Mesothelial cell of epicardium (in vitro differentiated cells): ENCODE measurements at places on chromosomes 6 and 20.
A peak's percentile ranks its signal among the peaks of the same experiment; 100 is the strongest.

- no peak for DNase-seq
Observed at GRCh38 chr20:38573413-38573812, 7.6 kb upstream of the ADIG start.

GRCh38 chr6:57302477-57302876 lies 15.0 kb upstream of the PRIM2 start:
- DNase-seq = no peak

- DNase-seq = no peak
Observed at GRCh38 chr20:44455126-44455525, 20.5 kb upstream of the TTPAL start.

DNA sequence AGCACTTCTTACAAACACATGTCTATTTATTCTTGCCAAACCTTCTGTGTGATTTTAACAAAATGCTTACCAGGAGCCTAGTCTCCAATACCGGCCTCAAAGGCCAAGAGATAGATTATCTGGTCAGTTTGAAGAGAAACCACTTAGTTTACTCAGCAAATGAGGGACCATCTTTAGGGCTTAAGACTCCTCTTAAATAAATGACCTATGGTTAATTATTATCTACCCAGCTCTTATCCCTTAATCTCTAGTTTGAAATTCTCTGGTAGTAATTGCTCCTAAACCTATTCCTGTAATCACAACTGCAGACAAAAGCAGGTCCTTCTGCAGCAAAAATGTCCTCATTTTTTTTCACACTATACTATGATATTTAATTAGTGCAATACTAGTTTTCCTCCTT lies 301.8 kb downstream of the KIF16B start:
- no peak for DNase-seq

GRCh38 chr6:158545043-158545966 lies 14.6 kb upstream of the TMEM181 start:
- no peak for DNase-seq

GRCh38 chr20:34475979-34476736 lies 40.1 kb upstream of the DYNLRB1 start:
- DNase-seq = no peak

GRCh38 chr6:124535746-124536145 lies 426.5 kb upstream of the RNF217 start:
- no peak for DNase-seq

GRCh38 chr20:57509665-57510237 lies 15.2 kb downstream of the CTCFL start:
- no peak for DNase-seq

DNA sequence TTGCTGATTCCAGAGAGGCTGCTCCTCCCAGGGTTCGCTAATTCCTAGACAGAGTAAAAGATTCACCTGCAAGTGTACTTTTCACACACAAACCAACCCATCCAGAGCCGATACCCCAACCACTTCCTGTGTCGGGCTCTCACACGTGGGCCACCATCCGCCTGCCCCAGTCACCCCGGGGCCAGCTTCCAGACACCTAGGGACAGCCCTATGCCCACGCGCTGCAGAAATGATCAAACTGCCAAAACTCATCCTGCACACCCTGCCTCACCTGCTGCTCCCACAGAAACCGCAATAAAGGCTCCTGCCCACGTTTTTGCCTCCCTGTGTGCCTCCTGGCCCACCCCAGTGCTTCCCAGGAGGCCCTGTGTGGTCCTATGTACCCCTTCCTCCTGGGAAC lies 59.5 kb downstream of the PSMG4 start:
- DNase-seq = no peak

- DNase-seq = no peak
Observed at GRCh38 chr6:123306334-123306733, 310.3 kb downstream of the CLVS2 start.

- no peak for DNase-seq
Observed at GRCh38 chr6:8434727-8435092, 635 bp downstream of the SLC35B3 start.

DNA sequence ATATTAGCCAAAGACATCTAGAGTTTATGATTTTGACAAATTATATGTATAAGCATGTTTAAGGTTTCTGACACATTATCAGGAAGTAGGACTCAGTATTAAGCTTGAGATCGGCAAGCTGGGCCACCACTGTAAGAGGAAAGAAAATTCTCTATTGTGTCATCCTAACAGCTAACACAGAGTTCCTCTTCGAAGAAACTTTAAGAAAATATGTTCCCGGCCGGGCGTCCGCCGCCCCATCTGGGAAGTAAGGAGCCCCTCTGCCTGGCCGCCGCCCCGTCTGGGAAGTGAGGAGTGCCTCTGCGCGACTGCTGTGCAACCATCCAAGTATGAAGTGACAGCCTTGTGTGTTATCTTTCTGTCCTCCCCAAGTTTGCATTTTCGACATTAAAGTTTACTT lies 23.0 kb downstream of the USP49 start:
- no peak for DNase-seq

GRCh38 chr6:160412993-160413392 lies 64.8 kb downstream of the SLC22A3 start:
- DNase-seq = no peak

DNA sequence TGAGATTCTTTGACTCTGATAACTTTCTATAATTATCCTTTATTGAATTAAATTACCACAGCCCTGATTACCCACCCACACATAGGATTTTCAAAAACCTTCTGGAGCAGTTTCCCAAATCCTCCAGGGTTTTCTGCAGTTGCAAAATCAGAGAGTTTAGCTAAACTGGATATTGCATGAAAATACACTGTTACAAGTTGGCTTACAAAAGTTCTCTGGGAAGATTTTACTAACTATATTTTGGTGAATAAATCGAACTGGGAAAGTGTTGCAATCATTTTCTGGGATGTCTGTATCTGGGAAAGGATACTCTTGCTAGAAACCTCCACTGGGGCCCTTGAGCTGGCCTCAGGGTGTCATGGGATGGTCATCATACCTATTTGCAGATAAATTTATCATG lies 97.6 kb upstream of the STMND1 start:
- DNase-seq = no peak

DNA sequence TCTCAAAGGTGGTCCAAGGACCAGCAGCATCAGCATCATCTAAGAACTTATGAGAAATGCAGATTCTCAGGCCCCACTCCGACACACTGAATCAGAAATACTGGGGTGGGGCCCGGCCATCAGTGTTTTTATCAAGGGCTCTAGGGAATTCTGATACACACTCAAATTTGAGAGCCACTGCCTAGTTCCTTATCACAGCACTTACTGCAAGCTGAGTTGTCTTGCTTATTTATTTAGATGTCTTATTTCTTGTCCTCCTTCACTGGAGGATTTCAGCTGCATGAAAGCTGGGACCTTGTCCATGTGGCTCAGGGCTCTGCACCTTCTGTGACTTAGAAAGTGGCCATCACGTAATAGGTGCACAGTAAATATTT lies 139.4 kb upstream of the RREB1 start:
- no peak for DNase-seq

DNA sequence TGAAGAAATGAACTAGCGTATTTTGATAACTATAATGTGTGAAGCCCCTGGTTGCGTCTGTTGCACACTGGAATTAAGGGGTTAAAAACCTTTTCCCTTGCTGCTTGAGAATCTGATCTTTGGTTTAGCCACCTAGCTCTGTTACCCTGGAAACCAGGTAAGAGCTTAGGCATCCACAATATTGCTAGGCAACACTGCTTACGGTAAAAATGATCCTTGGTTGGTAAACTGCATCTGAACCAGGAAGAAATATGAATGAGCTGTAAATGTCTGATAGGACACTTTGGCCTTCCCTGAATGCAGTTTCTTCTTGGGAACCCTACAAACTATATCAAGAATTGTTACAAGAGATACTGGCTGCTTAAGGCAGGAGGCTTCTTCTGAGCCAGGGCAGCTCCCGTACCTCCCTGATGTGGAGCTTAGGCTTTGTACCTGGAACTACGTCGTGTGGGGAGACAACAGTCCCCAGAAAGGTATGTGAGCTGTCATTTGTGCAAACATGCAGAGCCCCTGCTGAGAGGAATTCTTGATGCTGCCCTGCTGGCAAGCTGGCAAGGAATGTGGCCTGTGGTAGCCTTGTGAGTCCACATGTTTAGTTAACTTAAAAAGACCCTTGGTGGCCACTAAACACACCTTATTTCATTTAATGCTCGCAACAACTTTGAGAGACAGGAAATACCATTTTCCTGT lies 18.4 kb downstream of the UBE3D start:
- no peak for DNase-seq

DNA sequence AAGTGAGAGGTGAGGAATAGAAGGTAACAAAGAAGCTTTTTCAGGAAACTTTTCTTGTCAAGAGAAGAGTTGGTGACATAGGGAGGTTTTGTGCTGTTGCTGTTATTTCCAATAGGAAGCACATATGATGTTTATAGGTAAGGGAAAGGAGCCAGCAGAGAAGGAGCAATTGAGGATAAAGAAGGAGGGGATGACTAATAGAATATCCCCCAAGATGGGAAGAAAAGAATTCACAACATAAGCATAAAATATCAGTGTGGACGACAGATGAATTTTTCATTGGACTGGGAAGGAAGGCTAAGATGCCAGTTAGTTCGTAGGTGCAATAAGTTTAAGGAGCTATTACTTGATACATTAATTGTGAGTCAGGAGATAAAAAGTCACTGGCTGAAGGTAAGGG lies 8.5 kb upstream of the BEND6 start:
- DNase-seq = no peak

GRCh38 chr20:48789781-48790472 lies 37.9 kb downstream of the PREX1 start:
- DNase-seq = no peak

GRCh38 chr20:17860301-17861197 lies 108.0 kb downstream of the SNX5 start:
- DNase-seq = no peak

DNA sequence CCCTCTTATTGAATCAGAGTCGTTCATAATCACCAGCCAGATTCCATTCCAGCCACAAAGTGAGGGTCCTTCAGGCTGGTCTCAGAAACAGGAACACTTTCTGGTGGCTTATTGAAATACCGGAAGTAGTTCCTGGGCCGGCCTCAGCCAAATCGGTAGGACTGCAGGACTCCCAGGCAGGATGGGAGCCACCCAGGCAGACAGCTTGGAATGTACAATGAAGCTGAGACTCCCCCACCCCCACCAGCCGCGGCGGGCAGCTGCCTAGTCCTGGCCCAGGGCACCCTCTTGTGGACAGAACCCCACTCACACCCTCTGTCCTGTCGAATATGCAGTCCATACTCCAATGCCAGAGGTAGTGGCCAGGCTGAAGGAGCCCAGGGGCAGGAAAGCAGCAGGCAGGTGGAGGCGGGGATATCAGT lies 43.8 kb downstream of the MDFI start:
- DNase-seq = peak; percentile 79

DNA sequence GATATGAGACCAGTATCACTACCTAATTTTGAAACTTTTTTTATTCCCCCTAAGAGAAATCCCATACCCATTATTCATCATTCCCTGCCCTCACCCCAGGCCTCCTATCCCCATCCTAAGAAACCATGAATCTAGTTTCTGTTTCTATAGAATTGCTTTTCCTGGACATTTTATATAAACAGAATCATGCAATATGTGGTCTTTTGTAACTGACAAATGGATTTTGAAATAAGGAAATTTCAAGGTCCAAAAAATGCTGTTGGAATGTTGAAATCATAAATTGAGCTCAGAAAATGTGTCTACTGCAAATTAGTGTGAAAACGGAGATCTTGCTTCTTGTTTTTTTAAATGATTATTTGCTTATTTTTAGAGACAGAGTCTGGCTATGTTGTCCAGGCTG lies 25.1 kb downstream of the RNF217 start:
- no peak for DNase-seq

GRCh38 chr6:11607383-11607782 lies 69.8 kb downstream of the TMEM170B start:
- DNase-seq = no peak

- no peak for DNase-seq
Observed at GRCh38 chr6:152270301-152270925, 366.7 kb downstream of the SYNE1 start.

DNA sequence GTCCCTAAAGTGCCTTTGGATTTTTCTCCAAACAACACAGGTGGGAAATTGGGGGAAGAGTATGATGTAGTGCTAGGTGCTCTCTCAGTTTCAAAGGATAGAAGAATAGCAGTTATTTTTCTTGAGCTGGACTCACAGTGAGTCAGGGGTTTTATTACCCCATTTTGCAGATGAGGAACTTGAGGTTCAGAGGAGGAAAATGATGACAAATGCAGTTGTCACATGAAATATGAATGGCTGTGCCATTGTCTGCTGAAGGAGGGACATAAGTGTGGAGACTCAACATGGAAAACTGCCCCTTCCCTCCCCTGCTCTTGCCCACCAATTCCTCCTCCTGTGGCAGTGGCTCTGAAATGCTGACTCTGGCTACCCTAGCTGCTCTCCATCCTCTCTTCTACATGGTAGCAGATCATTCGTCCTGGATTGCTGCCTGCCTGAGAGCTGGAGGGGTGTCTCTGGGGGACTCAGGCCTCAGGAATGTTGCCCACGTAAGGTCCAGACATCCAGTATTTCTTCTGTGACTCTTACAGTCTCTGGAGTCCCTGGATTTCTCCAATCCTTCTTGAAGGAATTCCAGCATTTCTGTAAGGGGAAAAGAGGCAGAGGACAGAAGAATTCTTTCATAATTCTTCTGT lies 37.6 kb upstream of the EPB41L1 start:
- DNase-seq = no peak
